SW 1271 (cell line): ENCODE measurements at places on chromosomes 7 and 10.

DNA sequence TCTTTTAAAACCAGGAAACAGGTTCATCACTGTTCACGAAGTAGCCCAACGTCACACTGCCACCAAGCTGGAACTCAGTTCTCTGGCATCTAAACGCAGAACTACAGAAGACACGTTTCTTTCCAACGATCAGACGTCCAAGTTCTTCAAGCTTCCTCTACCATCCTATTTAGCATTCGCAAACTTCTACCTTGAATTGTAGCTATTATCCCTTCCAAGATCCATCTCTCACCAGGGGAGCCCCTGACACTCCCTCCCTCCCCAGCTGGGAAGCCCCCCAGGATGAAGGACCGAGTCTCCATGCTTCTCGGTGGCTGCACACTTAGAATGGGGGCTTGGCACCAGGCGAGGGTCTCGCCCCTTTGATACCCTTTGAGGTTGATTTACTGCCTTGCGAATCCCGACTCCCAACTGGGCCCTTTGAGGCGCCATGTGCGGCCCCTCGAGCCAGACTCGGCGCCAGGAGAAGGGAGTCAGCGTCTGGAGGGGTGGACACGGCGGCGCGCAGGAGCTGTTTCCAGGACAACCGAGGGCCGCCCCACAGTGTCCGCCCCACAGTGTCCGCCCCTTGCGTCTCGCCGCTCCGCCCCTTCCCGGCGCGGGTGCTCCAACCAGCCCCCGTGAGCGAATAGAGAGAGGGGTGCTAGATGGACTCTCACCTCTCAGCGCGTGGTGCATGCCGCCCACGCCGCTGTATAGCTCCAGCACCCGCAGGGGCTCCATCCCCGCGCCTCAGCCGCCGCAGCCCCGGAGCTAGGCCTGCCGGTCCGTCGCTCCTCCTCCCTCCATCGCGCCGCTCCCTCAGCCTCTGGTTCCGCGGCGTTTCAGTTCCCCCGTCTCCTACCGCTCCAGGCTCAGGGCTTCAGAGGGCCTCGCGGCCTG, at the start of gene TRDMT1:
Gene TRDMT1, minus strand, starts transcription at position 761 of the 882 bp plus-strand sequence. Its CDS starts 38 bp downstream, at position 723.
- no peak for DNase-seq

- no peak for DNase-seq
Measured at GRCh38 chr10:16439295-16439694, 2.5 kb downstream of the PTER start.

- DNase-seq: no peak
Measured at GRCh38 chr10:78802866-78803265, 265.9 kb upstream of the ZMIZ1 start.

DNA sequence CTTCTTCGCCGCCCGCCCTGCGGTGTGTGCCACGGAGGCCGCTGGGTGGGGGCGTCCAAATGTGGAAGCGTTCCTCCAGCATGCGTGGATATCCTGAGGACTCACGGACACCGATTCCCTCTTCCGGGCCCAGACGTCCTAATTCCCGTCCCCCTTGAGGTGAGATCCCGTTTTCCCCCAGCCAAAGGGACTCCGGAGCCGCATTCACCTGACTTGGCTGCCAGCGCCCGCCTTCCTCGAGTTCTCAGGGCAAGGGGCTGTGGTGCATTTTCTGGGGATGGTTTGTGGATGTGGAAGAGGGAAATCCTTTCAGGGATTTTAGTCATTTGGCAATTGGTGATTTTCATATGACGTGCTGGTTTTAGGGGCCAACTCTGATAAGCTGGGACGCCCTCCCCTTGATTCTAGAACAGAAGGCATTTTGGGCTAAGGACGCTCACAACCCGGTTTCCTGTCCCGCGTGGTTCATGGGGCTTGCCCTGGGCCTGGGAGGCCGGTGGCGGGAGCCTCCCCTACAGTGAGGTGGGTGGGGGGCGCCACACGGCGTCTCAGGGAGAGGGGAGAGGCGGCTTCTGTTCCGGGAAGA, 165.4 kb downstream of the ACTR3B start:
- no peak for DNase-seq

DNA sequence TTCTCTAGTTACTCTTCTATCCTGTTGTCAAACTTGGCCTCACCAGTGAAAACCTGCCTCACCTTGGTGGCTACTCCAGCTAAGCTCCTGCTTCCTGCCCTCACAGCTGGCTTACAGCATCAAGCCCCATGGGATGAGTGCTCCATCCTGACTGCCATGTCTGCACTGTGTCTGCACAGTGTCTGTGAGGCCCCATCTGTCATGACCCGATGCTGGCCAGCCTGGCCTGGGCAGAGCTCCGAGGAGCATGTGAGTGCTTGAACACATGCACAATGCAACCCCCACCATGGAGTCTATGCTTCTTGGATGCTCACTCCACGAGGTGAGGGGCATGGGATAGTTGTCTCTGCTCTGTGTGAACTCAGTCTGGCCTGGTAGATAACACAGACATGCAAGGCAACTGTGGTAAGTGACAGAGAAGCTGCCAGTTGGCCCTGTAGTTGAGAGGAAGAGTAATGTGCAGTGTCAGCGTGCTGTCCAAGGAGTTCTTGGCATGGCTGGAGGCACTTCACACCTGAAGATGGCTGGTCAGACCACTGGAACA, 207.1 kb upstream of the ZNF32 start:
- no peak for DNase-seq

DNA sequence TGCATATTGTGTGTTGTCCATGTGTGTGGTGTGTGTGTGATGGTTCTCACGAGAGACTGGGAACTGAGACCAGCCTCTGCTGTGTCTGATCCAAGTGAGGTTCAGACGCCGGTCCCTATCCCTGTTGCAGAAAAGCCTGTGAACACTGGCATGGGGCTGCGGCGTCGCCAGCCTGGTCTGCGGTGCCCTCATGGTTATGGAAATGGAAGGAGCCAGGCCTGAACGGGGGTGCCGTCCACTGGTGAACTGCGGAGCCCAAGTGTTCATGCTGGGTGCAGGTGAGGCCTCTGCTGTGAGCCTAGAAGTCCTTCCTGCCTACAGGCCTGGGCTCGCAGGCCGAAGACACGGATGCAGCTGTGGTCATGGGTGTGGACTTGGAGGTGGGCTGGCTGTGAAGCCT, 18.7 kb upstream of the NCAPG2 start:
- DNase-seq: no peak

GRCh38 chr10:99965700-99966099, 44.0 kb downstream of the DNMBP start:
- DNase-seq: no peak

- DNase-seq: no peak
Measured at GRCh38 chr10:70323138-70323696, 39.4 kb upstream of the NPFFR1 start.

- no peak for DNase-seq
Measured at GRCh38 chr7:45700556-45700955, 126.4 kb downstream of the ADCY1 start.

GRCh38 chr7:30721211-30721610, 30.7 kb upstream of the INMT start:
- no peak for DNase-seq

- no peak for DNase-seq
Measured at GRCh38 chr10:15483215-15484075, 112.4 kb upstream of the FAM171A1 start.

DNA sequence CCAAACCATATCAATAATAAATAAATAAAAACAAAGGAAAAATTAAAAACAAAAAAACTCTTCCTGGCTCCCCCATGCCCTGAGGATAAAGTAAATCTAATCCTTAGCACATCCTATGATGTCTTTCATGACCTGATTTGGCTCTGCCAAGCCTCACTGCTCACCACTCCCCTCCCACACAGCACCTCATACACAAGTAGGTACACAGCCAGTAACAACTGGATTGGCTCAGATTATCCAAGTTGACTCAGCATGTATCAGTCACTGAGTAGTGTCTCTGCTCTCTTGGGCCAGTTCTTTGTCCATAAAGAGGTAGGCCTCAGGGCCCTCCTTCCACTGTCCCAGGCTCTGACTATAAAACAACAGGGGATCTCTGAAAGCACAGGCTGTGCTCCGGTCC, 99.6 kb downstream of the STRA8 start:
- DNase-seq: no peak

DNA sequence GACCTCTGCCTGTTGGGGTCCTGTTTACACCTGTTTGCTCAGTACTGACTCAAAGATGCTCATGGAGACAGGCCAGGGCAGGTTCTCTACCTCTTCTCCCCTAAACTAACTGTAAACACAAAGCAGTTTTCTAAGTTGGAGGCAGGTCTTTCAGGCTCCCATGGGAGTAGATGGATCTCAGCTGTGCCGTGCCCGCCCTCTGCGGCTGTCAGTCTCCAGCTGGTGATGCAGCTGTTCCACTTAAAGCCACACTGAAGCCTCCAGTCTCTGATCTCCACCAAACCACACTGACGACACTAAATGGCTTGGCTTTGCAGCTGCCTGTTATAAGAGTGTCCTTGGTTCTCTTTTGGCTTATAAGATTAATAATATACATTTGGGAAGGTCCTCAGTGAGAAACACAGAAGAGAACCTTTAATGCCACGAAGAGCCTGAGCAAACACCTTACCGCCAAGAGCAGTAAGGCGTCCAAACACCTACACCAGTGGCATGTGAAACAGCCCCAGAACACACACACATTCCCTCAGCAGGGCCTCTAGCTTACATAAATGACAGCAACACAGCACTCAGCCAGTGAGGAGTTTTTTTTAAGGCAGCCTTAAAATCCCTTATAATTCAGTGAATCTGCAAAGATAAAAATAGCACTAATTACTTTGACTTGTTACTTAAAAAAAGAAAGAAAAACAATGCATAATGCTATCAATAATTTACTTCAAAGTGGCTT, 60.4 kb upstream of the KCNIP2 start:
- DNase-seq: no peak

DNA sequence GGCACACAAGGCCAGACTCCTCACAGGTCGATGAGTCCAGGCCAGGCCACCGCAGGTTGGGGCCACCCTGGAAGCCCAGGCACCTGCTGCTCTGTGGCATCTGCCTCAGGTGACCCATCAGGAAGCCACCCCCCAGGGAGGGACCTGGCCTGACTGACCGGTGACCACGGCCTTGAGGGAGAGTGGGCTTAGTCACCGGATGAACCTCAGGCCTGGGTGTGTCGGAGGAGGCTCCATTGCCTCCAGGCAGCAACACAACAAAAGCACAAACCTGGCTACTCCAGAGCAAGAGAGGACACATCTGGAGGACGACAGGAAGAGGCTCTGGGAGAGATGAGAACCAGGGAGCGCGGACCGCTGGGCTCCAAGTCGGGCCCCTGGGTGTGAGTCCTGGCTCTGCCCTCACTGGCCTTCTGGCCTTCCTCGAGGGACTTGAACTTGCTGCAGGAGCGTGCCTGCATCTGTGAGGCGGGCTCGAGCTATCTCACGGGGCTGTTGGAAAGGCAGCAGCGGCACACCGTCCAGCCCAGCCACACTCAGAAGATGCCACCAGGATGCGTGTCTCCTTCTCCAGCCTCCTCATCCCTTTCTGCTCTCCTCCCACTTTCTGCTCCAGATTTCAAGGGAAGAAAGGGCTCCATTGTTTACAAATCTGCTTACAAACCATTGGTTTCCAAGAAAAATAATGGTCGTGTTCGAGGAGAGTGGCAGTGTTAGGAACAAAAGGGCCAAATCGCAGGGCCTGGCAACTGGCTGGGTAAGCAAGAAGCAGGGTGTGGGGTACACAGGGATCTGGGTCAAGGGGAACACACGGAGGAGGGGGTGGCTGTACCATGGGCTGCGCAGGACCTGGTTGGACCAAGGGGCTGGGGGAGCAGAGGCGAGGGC, 152.9 kb downstream of the ADAM12 start:
- no peak for DNase-seq

DNA sequence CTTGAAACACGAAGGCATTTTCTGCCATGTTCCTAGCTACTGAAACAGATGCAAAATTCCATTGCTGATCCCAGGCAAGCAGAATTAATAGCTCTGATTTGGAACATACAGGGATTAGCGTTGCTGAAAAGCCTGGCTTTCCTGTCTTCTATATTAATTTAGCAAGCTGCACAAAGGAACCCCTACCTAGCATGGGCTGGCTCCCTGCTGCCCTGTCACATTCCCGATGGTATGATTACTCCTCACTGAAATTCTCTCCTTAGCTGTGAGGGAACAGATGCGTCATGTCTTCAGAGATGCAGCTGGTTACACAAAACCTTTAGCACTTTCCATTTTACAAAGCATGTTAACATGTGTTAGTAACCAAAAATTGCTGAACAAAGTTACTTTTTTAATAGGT, 878.9 kb downstream of the TYW1 start:
- DNase-seq: no peak

GRCh38 chr7:98662289-98662688, 45.2 kb downstream of the NPTX2 start:
- DNase-seq: no peak

- DNase-seq: peak; percentile 88
Measured at GRCh38 chr7:1537535-1538412, 7.3 kb downstream of the MAFK start.

DNA sequence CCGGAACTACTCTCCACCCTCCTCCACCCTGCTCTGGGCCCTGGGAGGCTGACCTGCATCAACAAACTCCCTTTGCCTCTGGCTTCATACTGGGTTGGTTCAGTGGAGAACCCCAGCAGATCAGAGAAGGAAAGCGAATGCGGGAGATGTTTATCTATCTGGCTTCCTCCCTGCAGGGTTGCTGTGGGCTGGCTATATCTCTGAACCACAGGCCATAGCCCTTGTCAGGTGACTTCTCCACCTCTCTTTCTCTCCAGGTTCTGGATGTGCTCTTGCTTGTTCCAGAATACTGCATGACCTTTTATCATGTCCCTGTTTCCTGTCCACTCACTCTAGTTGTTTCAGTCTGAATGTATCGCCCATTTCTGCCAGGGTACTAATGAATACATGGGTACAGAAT, 51.7 kb upstream of the IFRD1 start:
- DNase-seq: no peak

- no peak for DNase-seq
Measured at GRCh38 chr7:147321504-147321903, 1204.9 kb downstream of the CNTNAP2 start.

DNA sequence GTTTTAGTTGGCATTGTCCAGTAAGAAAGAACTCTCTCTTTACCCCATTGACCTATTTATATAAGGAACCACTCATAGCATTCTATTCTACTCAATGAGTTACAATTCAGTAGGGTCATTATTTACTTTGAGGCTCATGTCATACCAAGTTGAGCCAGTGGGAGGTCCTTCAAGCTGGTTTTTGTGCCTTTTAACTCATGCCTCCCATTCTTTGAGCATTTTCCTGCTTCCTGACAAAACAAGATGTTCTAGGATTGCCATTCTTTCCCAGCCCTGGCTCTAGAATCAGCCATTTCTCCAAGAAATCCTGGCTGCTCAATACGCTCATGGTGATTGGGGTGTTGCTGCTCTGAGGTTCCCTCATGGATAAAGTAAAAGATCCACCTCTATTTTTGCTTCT, 250.1 kb downstream of the ABCA13 start:
- no peak for DNase-seq

GRCh38 chr7:91228927-91229558, 35.2 kb upstream of the FZD1 start:
- no peak for DNase-seq

GRCh38 chr7:157498657-157499056, 161.9 kb downstream of the DNAJB6 start:
- DNase-seq: no peak

GRCh38 chr7:54841772-54842697, 83.0 kb upstream of the SEC61G start:
- DNase-seq: peak; percentile 26

- no peak for DNase-seq
Measured at GRCh38 chr7:115585015-115585718, 445.4 kb downstream of the TFEC start.
